ENCODE measurements at places on chromosomes 12 and 14. TPM values are rescaled to one million over a fixed set of nuclear protein-coding genes. Genes with fewer than 3 reads are reported as not detected.

Gene ERO1A
- 144 TPM for total RNA-seq

Gene NELL2
- 16.4 TPM for total RNA-seq

Gene PRKD1
- total RNA-seq = 0.23 TPM

Gene PRH2
- total RNA-seq = not detected

Gene GPX2
- total RNA-seq = not detected

Gene IGF1
- 0.83 TPM for total RNA-seq

Gene SLC25A21
- not detected for total RNA-seq

Gene KRT3
- total RNA-seq = 0.08 TPM

Gene CIROP
- total RNA-seq = not detected

Gene TSPAN8
- not detected for total RNA-seq

Gene RND1
- 7.9 TPM for total RNA-seq

Gene PMCH
- 3.1 TPM for total RNA-seq

Gene CDK17
- total RNA-seq = 32.4 TPM

Gene KLHDC1
- 0.93 TPM for total RNA-seq

Gene FGF23
- not detected for total RNA-seq

Gene BRF1
- 46.9 TPM for total RNA-seq

Gene AGAP2
- total RNA-seq = 33.4 TPM

Gene XRCC3
- total RNA-seq = 69.5 TPM

Gene SP1
- 66.0 TPM for total RNA-seq

Gene CDC42BPB
- total RNA-seq = 1.6 TPM

Gene HECTD4
- 36.9 TPM for total RNA-seq

Gene INSM2
- total RNA-seq = not detected

Gene ATL1
- total RNA-seq = 1.2 TPM

Gene PIWIL1
- not detected for total RNA-seq

Gene SSPN
- total RNA-seq = not detected

Gene KRT82
- not detected for total RNA-seq

Gene COX8C
- total RNA-seq = not detected

Gene PLD4
- total RNA-seq = 0.10 TPM

Gene RPL36AL
- 224 TPM for total RNA-seq

Gene CPM
- 61.5 TPM for total RNA-seq

Gene MFAP5
- total RNA-seq = not detected

Gene OTUB2
- 1.5 TPM for total RNA-seq

Gene ACVR1B
- 12.0 TPM for total RNA-seq

Gene CMKLR1
- total RNA-seq = not detected

Gene LRRK2
- total RNA-seq = not detected

Gene SMCO3
- not detected for total RNA-seq

Gene CELA1
- not detected for total RNA-seq

Gene RPGRIP1
- total RNA-seq = not detected

Gene OGFOD2
- 18.0 TPM for total RNA-seq

Gene KRT85
- not detected for total RNA-seq

Gene HOTAIR
- not detected for total RNA-seq

Gene SLC17A8
- total RNA-seq = not detected

Gene SOAT2
- not detected for total RNA-seq

Gene VAMP1
- 52.8 TPM for total RNA-seq

Gene FGD4
- total RNA-seq = 0.51 TPM

Gene CHURC1
- total RNA-seq = 50.7 TPM
